Omental fat pad (tissue), 4 donors: ENCODE measurements at places on chromosomes 2 and 18. TPM values are rescaled to one million over a fixed set of nuclear protein-coding genes. Genes with fewer than 3 reads are reported as not detected.

- DNase-seq, result no peak
Observed at GRCh38 chr2:189082376-189082975, 97.1 kb downstream of the COL5A2 start.

DNA sequence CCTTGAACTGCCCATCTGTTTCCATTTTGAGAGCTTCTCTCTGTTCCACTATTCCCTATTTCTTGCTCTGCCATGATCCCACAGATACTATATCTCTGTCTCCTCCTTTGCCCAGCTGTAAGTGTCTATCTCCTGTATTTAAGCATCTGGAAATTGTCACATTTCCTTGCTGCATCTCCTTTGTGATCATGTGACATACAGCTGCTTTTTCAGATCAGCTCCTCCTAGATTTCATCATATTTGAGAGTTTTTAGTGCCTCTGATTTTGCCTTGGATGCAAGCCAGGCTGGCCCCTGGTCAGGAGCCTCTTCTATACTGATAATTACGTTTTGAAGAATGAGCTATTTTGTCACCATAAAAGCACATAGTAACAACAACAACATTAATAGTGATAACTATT is 131.7 kb upstream of the TNP1 start:
- no peak for DNase-seq

The GPR45 gene
- not detected for total RNA-seq

GRCh38 chr18:79930020-79930642 is 21.3 kb downstream of the SLC66A2 start:
- DNase-seq, result no peak

GRCh38 chr2:232038251-232038880 is 76.9 kb downstream of the DIS3L2 start:
- DNase-seq, result no peak

DNA sequence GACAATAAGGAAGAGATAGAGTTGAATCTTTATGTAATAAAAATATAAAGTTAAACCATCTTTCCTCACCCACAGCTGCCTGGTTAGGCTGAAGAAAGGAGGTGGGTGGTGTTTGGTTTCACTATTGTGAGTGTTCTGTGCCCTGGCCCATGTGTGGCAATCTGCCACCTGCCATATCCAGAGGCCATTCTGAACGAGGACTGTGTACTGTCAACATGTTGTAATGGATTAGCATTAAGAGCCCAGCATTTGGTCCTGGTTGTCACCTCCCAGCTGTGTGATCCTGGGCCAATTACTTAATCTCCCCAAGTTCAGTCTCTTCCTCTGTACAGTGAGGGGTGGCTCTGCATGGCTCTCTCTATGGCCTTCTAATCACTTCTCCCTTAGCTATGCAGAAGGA is 118.2 kb upstream of the SEC11C start:
- DNase-seq, result no peak

The LIMS4 gene
- 2.6 TPM for total RNA-seq

- DNase-seq, result no peak
Observed at GRCh38 chr18:57784034-57784800, 18.9 kb downstream of the ATP8B1 start.

The HOXD11 gene
- not detected for total RNA-seq

The LOXHD1 gene
- total RNA-seq, result 4.0 TPM

DNA sequence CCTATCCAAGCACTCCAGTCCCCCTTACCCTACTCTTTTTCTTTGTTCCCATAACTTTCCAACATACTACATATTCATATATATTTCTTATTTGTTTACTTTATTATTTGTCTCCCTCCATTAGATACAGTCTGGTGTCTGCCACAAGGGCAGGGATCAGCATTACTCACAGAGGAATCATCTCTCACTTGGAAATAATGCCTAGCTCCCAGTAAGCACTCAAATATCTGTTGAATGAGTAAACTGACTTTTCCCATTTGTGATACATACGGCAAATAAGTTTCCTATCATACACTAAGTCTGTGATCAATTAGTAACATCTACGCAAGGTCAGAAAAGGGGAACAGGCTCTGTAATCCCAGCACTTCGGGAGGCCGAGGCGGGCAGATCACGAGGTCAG is 18.7 kb downstream of the C1D start:
- DNase-seq, result no peak

The SLC4A5 gene
- 1.2 TPM for total RNA-seq

DNA sequence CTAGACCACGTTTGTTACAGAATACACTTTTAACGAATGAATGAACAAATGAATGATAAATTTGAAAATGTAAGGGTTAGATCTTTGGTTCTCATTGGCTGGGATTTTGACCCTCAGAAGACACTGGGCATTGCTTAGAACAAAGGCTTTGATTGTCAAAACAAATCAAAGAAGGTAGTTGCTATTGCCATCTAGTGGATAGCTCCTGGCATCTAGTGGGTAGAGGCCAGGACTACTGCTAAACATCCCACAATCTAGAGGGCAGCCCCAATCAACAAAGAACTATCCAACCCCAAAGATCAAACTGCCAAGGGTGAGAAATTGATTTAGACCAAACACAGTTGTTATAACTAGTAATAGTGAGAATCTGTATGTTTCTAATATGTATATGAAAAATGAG is 552.3 kb downstream of the KCNJ3 start:
- no peak for DNase-seq

DNA sequence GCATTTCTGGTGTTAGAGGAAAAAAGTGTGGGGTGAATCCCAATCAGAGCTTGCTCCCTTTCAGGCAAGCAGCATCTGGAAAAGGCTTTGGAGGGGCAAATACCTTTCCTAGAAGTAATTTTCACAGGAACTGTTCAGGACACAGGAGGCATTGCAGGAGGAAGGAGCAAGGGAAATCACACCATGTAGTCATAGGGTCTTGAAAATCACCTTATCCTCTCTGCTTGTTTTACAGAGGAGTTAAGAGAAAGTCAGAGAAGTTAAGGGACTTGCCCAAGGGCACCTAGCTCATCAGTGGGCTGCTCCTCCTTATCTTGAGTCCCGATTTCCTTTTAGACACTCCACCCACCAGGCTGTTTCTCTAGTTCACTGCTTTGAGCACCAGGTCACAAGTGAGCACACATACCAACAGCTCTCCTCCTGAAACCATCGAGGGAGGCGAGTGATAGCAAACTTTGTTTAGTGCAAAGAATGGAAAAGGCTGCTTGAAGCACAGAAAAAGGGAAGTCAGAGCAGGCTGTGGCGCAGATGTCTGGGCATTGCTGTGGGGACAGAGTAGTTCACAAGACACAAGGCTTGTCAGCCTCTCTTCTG is 89.2 kb upstream of the CXCR4 start:
- no peak for DNase-seq

GRCh38 chr2:2689306-2689705 is 358.2 kb upstream of the MYT1L start:
- no peak for DNase-seq

The RNF125 gene
- total RNA-seq, result 8.4 TPM

DNA sequence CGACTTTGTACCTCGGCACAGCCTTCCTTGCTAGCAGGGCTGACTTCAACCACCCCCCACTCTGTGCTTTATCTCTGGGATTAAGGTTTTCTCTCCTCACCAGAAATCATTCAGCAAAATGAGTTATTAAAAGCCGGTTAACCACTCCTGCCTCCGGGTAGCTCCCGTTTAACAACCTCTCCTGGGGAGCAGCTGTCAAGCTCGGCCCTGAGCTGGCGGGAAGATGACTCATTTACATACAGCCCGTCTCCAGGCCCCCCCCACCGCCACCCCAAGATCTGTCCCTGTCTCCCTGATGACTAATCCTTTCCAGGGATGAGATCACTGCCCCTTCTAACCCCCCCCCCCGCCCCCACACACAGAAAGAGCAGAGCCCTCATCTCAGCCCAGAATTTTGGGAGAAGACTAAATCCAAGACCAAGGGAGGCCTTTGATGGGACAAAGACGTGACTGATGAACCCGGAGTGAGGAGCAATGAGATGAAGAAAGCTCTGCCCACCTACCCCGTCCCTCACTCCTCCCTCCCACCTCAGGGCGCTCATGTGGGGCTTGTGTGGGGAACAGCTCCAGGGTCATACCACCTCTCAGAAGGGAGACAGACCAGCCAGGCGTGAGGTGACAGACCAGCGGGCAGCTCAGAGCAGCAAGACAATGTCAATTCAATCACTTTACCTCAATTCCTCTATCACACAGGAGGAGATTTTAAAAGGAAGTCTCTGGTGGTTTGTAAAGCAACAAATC is 131.4 kb downstream of the MSH2 start:
- DNase-seq, result no peak

The ABCG8 gene
- not detected for total RNA-seq

The KLHL30 gene
- 0.36 TPM for total RNA-seq

GRCh38 chr2:16043627-16044026 is 103.3 kb downstream of the MYCN start:
- DNase-seq, result no peak

GRCh38 chr2:13230221-13230620 is 513.5 kb downstream of the TRIB2 start:
- no peak for DNase-seq

DNA sequence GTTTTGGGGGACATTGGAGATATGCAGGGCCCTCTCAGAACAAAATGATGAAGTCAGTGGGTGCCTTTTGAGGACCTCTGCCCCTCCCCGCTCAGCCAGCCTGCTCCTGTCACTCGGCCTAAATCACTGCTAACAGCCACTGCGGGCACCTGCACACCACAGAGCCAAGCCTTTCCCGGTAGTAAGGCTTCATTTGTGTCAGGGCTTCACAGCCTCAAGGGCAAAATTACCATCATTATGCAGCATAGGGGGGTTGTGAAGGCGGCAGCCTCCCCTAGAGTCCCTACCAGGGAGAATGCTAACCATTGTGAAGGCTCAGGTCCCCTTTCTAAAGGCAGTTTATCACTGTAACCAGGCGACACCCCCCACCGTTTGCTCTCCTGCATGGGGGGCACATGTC is 519.8 kb upstream of the MYT1L start:
- DNase-seq, result no peak

The G6PC2 gene
- not detected for total RNA-seq

GRCh38 chr2:96485751-96486651 is 19.2 kb downstream of the NEURL3 start:
- DNase-seq, result no peak

GRCh38 chr2:222526480-222527277 is 102.3 kb downstream of the SGPP2 start:
- DNase-seq, result no peak

The ALK gene
- 0.44 TPM for total RNA-seq

The NXPH2 gene
- total RNA-seq, result not detected

GRCh38 chr2:85001595-85001994 is 30.6 kb downstream of the KCMF1 start:
- DNase-seq, result no peak

The SLC20A1 gene
- total RNA-seq, result 33.1 TPM

The CDH19 gene
- total RNA-seq, result 2.5 TPM

The ABCG5 gene
- total RNA-seq, result not detected

GRCh38 chr18:22731398-22731797 is 201.7 kb upstream of the RBBP8 start:
- no peak for DNase-seq
